ENCODE measurements at places on chromosomes 12 and 14.

DNA sequence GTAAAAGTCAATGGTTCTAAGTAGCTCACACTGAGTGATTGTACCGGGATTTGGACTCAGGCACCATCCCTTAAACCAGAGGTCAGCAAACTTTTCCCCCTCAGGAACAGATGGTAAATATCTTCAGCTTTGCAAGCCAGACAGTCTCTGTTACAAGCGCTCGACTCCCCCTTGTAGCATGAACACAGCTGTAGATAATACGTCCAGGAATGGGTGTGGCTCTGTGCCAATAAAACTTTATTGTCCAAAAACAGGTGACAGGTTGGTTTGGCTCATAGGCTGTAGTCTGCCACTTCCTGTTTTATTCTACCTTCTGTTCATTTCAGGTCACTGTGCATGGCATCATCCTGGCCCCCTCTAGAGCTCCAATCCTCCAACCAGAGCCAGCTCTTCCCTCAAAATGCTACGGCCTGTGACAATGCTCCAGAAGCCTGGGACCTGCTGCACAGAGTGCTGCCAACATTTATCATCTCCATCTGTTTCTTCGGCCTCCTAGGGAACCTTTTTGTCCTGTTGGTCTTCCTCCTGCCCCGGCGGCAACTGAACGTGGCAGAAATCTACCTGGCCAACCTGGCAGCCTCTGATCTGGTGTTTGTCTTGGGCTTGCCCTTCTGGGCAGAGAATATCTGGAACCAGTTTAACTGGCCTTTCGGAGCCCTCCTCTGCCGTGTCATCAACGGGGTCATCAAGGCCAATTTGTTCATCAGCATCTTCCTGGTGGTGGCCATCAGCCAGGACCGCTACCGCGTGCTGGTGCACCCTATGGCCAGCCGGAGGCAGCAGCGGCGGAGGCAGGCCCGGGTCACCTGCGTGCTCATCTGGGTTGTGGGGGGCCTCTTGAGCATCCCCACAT is 7.6 kb downstream of the BDKRB1 start:
- no peak for DNase-seq

GRCh38 chr12:66047411-66048021 is 83.0 kb downstream of the LLPH start:
- no peak for DNase-seq

DNA sequence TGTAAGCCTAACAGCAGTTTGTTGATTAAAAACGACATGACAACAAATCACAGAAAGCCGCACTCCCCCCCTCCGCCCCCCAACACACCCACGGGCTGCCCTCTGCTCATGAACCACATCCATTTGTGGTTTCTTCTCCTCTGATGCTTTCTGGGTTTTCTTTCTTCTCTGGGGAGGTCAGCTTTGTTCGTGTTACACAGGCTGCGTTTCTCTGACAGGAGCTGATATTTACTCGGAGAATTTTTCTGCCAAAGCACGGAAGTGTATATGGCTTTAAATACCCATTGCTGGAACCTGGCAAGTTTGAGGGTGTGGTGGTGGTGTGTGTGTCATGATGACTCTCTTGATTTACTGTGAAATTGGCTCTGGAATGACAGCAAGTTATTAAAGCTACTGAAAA is 883.7 kb upstream of the TMEM132C start:
- DNase-seq = no peak

DNA sequence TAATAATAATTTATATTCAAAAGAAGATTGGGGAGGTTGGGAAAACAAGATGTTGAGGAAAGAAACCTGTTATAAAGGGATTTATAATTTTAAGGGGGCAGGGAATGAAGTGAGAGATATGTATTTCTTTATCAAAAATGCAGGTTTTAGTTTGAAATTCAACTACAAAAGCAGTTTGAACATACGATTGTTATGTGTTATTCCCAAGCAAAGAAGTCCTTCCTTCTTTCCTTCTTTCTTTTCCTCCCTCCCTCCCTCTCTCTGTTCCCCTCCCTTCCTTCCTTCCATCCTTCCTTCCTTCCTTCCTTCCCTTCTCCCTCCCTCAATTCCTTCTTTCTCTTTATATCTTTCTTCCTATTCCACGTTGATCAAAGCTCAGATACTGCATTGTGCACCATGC is 173.3 kb downstream of the NOVA1 start:
- DNase-seq = no peak

GRCh38 chr14:28321475-28322244 is 444.9 kb upstream of the FOXG1 start:
- DNase-seq = no peak

Measured in BE2C (cell line).